ENCODE measurements at places on chromosomes 12 and 14.

- no peak for DNase-seq
These were observed 1616.5 kb upstream of the FLRT2 start for GRCh38 chr14:83913476-83913875.

DNA sequence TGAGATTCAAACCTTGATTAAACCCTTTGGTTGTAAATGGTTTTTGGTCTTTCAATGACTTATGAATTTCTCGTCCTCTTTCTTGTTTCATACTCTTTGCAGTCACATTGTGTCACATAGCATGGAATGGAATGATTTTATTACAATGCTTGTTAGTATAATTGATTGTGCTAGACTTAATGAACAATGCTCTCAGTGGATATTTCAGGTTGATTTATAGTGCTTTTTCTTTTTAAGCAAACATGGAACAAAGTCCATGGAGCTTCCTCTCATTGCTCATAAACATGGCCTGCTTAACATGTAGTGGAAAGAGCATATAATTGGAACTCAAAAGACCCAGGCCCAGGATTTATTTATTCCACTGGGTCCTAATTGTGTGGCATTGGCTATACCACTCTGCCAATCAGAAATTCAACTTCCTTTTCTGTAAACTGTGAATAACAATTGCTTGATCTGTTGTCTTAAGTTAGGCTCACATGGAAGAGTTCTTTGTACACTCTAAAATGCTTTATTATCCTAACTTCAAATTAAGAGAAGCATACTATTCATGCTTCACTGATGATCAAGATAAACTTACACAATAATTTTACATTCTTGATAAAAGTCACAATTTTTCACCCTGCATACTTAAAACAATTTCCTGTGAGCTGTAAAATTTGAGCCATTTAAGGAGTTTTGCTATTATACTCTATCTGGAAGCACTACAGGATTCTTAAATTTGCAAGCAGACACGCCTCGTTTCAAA is 370.5 kb upstream of the PDE3A start:
- DNase-seq = no peak

GRCh38 chr12:113875691-113876090 is 90.4 kb downstream of the RBM19 start:
- DNase-seq = no peak

DNA sequence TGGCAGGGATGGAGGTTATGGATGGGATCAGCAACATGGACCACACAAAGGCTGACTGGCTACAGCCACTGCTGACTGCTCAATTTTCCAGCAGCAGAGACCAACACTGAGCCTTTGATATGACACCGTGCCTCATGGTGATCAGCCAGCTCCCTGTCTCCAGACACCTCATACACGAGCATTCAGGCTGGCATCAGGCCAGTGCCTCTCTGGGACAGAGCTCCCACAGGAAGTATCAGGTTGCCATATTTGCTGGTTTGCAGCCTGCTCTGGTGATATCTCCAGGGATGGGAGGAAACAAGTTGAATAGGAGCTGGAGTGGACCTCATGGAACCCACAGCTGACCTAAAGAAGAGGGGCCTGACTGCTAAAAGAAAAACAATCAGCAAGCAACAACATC is 471.2 kb upstream of the ATXN7L3B start:
- DNase-seq = no peak

DNA sequence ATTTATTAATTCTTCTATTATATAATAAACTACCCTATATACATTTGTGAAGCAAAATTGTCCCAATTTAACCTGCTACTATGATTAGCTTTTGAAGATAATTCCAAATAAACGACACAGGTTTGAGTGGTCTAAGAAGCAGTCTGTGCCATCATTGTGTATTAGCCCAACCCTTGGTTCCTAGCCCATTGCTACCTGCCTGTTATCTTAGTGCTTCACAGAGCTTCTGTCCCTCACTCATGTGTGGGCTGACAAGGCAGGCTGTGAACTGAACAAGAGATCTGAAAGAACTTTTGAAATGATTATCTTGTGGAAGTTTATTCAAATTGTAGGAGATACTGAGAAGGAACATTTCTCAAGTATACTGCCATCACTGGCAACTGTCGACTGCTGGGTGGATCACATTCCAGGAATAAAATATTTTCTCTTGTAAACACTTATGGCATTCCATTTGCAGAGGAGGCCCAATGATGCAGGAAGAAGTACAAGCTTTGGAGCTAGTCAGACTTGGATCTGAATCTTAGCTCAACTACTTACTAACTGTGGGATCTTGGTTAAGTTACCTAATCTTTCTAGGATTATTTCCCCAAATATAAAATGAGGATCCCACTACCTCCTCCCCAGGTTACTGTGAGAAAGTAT is 7.8 kb upstream of the MTERF2 start:
- DNase-seq = no peak

DNA sequence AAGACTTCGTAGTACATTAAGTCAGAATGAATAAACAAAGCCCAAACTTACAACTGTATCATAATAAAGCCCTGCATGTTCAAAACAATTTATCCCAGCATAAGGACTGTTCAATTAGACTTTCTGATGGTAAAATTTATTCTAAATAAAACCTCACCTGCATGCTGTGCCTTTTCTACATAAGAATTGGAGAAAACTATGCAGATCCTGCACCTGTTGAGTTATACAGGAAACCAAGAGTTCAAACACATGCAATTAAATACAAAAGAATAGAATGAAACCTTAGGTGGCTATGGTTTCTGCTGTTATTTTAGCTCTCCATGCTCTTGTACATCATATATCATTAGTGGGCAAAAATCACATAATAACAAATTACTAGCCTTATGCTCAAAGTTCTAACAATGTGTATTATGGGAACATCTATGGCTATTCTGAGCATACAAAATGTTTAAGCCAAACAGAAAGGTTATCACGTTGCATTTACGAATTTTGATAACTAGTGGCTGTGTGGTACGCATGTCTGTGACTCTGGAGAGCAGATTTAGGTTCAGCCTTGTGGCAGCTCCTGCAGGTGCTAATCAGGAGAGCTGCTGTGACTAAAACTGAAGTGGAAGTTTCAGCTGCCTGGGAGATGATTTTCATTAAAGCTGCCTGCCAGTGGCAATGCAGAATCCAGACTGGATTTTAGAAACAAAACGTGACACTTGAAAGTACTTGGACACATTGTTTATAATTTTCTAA is 36.1 kb upstream of the LRFN5 start:
- no peak for DNase-seq

GRCh38 chr12:108414021-108414420 is 74.9 kb upstream of the CMKLR1 start:
- DNase-seq = no peak

DNA sequence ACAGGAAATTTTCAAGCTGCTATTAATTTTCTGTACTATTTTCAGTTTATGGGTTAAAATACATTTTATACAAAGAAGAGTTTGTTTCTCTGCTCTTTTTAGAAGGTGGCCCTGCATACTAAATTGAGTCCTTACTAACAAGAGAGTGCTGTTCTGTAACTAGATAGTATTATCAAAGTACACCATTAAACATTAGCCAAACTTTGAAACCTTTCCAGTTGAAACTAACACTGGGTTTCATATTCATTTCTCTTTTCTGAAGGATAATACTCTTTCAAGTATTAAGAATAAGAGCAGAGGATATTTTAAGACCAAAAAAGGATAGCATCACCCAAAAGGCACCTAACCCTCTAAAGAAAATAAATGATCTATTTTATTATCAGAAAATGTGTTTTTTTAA is 47.2 kb downstream of the PEBP1 start:
- no peak for DNase-seq

DNA sequence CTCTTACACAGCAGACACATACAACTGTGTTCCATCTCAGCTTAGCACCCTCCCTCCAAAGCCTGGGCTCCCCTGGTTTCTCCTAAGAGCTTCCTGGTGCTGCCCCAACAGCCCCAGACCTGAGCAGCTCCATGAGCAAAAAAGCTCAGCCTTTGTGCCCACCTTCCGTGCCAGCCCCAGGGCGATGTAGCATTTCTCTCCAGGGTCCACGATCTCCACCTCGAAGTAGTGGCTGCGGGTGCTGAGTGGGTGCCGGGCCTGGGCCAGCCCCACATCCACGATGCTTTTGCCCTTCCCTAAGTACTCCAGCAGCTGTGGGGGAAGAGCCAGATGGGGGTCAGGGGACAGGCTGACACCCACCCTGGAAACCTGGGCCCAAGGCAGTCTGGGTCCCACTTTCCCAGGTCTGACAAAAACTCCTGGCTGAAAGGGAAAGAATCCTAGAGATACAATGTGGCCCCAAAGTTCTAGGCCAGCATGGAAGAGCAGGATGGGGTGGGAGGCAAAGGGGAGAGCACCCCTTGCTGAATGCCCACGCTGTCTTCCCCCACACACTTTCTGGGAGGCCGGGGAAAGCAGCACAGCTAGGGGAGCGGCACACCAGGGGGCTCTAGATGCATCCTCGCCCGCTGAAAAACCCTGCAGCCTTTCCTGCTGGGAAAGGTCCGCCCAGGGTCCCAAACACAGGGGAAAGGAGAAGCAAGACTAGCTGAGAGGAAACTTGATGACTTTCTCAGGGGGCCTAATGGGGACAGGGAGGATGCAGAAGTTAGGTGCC is 11.0 kb downstream of the SPRYD3 start:
- DNase-seq = no peak

GRCh38 chr12:54407183-54407905 is 11.7 kb downstream of the ITGA5 start:
- DNase-seq = no peak

DNA sequence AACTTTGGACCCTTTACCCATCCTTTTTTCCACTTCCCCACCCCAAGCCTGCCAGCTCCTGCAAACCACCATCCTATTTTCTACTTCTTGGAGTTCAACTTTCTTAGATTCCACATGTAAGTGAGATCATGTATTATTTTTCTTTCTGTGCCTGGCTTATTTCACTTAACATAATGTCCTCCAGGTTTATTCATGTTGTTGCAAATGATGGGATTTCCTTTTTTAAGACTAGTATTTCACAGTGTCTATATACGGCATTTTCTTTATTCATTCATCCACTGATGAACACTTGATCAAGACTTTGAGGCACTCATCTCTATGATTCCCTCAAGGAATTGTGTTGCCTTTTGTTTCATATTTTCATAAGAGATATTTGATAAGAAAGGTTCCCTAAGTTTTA is 5.6 kb upstream of the PRPF39 start:
- DNase-seq = no peak

GRCh38 chr14:47590767-47591495 is 84.5 kb downstream of the MDGA2 start:
- DNase-seq = no peak

- no peak for DNase-seq
These were observed 1226.0 kb upstream of the SEL1L start for GRCh38 chr14:82759656-82760055.

DNA sequence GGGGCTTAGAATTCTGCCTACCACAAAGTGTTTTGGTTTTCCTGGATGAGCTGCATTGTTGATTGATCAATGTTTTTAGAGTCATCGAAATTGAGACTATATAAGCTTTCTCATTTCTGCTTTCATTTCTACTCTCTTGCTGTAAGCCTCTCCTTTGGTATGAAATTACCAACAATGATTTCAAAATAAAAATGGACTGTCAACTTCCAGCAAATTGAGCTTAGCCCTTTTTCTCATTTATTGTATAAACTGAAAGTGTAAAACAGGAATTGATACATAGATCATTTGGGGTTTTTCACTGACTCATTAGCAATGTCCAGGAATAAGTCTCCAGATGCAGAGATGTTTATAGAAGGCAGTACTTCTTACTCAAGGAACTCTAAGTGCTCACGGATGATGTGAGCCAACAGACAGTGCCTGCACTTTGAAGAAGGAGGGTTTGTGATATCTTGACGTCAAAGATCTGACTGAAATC is 20.0 kb upstream of the PCNX1 start:
- no peak for DNase-seq

DNA sequence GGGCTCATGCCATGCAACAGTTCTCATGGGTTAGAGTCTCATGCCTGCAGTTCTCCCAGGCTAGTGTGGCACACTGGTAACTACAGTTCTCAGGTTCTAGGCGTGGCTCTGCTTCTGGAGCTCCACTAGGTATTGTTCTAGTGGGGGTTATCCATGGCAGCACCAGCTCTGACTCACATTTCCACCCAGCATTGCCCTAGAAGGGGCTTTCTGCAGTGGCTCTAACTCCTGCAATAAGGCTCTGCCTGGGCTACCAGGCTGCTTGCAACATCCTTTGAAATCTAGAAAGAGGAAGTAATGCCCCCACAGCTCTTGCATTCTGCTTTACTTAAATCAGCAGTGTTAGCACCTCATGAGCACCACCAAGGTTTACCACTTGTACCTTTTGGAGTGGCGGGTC is 220.3 kb upstream of the ARID2 start:
- no peak for DNase-seq

- DNase-seq = no peak
These were observed 183.1 kb downstream of the PHLDA1 start for GRCh38 chr12:75848431-75848925.

DNA sequence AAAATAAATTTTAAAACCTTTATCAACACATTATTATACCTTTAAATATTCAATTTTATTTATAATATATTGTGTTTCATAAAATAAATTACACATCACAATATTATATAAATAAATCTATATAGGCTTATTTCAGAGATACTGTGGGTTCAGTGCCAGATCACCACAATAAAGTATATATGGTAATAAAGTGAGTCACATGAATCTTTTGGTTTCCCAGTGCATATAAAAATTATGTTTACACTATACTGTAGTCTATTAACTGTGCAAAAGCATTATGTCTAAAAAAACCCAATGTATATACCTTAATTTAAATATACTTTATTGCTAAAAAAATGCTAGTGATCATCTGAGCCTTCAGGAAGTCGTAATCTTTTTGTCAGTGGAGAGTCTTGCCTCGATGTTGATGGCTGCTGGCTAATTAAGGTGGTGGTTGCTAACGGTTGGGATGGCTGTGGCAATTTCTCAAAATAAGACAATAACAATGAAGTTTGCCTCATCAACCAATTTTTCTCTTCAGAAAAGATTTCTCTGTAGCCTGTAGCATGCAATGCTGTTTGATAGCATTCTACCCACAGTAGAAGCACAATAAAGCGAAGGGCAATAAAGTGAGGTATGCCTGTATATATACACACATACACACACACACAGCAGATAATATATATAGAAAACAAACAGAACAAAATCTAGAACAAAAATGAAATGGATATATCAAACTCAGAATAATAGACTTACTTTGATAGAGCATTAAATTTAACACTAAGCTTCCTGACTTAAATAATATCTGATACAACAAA is 32.4 kb downstream of the CCDC59 start:
- no peak for DNase-seq

GRCh38 chr12:71236133-71236660 is 78.4 kb upstream of the TSPAN8 start:
- DNase-seq = no peak

DNA sequence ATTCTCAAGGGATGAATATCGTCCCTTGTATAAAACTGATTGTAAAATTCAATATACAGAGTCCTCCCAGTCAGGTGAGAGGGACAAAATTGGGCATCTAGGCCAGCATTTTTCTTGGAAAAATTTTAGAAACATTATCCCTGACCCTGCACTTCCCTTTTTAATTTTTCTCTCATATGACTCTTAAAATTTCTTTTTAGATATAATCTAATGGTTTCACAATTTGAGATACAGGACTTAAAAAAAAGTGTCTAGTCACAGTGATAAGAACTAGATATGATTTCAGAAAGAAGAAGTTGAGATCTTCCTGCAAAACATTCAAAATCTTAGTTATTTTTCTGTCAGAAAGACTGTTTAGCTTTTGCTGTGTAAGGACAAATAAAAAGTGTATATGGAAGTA is 270.8 kb upstream of the PPFIA2 start:
- no peak for DNase-seq

- DNase-seq = no peak
These were observed 17.5 kb upstream of the VSX2 start for GRCh38 chr14:74221741-74222140.

GRCh38 chr12:24075650-24076049 is 126.2 kb upstream of the SOX5 start:
- DNase-seq = no peak

GRCh38 chr12:132179431-132180362 is 35.4 kb downstream of the NOC4L start:
- DNase-seq = no peak

Measured in stimulated activated CD8-positive, alpha-beta memory T cell treated with anti-CD3 and anti-CD28 coated beads, Interleukin-7, amount 100 ng/mL, for 48 hours (primary cell).